Stimulated activated CD4-positive, alpha-beta T cell treated with anti-CD3 and anti-CD28 coated beads, Interleukin-1b, Interleukin-23, amount 100 ng/mL, for 1 hour (primary cell): ENCODE measurements at places on chromosomes 11 and 22.

DNA sequence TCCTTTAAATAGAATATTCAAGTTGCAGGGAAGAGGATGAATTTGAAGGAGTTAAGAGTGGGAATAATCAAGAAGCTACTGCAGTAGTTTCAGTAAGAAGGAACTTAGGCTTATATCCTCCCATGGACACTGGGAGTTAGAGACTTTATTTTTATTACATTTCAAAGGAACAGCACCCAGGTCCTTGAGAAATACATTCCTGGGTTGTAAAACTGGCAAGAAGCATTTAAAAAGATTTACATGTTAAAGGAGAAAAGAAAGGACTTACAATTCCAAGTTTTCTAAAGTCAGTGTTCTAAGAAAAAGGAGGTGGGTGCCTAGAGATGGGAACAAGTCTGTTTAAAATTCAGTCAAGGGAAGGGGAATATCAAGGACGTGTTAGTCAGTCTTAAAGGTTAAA, 306.9 kb downstream of the JRKL start:
- no peak for DNase-seq

DNA sequence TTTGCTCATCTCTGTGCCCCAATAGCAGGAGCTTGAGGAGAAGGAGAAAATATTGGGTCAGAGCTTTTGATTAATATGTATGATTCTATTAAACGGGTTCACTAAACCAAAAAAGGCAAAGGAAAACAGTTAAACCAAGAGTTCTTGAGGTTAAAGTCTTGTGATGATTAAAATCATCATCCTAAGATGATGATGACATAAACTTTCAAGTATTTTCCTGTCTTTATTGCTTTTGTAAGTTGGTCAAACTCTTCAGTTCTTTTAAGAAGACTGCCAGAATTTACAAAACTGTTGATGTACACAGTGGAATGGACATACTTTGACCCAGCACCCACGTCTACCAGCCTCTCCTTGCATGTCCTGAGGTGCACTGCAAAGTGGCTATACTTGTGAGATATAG, 41.0 kb downstream of the FDX1 start:
- DNase-seq = no peak

DNA sequence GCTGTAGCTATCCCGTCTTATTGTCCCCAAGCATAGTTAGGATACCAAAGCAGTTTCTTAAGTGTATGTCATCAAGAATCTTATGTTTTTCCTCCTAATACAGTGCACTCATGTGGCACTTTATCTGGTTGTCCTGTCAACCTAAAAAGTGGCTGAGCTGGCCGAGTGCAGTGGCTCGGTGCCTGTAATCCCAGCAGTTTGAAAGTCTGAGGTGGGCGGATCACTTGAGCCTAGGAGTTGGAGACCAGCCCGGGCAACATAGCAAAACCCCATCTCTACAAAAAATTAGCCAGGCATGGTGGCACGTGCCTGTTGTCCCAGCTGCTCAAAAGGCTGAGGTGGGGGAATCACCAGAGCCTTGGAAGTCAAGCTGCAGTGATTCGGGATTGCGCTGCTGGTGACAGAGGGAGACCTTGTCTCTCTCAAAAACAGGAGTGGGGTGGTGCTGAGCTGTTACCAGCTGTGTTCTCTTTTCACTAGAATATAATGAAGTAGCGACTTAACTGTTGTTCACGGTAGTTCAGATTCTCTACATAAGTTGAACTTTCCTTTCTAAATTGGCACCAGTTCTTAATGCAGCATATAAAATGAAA, 48.1 kb downstream of the EP300 start:
- DNase-seq = no peak

DNA sequence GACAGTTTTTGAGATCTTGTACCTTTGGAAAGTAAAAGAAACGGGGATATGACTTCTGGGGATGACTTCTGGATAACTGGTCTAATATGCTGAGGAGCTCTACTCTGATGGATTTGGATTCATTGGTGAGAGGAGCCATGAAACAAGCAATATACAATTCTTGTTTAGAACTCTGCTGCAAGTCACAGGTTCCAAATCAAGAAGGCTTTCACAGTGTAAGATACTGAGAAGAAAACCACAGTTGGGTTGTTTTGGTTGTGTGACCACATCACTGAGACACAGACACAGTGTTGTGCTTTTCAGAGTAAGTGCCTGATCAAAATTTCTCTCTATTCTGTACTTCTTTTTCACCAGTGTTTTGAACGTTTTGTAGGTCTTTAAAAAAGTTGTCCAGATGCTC, 13.1 kb upstream of the UCP2 start:
- DNase-seq = no peak

GRCh38 chr22:46931881-46932280, 169.4 kb downstream of the TBC1D22A start:
- DNase-seq = no peak

DNA sequence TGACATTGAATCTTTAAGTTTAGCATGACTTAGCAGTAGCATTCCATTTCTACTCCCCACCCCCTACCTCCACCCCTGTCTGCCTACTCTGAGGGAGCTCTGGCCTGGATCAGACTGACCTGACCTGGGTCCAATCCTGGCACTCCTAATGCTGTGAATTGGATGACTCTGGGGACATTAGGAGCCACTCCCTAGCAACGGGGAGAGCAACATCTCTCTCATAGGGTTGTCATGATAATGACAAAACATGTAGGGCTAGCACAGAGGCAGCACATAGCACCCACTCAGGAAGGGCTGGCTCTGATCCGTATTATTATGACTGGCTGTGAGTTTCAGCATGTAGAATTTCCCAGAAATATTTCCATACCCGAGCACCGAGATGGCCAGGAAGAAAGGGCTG, 40.5 kb downstream of the CABIN1 start:
- no peak for DNase-seq

DNA sequence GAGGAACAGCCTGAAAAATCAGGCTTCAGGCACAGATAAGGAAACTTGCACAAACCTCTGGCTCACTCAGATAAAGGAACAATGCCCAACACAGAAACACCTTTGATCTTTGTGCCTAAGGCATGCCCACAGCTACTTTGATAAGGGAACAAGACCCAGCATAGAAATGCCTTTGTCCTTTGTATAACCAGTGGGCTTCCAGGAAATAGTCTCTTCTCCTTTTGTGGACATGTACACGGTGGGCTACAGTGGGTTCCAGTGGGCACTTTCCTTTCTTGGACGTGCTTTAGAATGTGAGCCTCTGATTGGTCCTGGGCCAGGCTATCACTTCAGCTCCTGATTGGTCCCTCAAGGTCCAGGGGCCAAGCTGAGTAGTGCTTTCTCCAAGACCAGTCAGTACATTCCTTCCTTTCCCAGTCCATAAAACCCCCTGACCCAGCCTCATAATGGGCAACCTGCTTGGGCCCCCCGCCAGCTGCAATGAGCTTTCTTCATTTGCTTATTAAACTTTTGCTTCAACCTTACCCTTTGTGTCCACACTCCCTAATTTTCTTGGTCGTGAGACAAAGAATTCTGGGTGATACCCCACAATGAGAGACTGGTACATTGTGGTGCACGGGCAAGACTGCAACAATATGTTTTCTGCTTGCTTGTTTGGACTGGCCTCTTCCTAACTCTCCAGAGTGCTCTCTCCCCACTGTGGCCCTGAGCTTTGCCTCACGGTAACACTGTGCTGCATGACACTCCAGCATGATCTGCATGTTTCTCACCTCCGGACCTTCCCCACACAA, 1.7 kb upstream of the CABIN1 start:
- no peak for DNase-seq
